AG10803 (cell line): ENCODE measurements at places on chromosomes 5 and 9.
A peak's percentile ranks its signal among the peaks of the same experiment; 100 is the strongest.

- DNase-seq = peak; percentile 27
Observed at GRCh38 chr9:18544456-18544855, 70.5 kb downstream of the ADAMTSL1 start.

GRCh38 chr9:75699017-75699416 is 191.5 kb upstream of the PCSK5 start:
- DNase-seq = no peak

DNA sequence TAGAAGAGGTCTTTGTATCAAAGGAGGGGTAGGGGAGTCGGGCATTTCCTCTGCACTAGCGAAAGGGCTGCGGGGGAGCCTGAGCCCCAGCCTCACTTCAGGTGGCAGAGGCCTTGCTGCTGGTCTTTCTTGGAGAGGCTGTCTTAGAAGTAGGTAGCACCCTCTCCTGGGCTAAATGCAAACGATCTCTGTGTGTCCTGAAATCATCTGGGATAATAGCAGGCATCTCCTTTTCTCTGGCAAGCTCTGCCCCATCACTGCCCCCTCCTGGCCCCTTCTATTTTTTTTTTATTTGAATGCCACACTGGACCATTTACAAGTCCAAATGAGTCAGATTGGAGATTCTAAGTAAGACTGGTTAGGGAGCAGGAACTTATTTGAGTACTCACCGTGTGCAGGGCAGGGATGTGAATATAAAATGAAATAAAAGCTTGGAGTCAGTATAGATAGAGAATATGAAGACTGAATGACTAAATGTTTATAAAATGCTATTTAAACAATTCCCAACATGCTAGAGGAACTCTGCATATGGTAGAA is 137.1 kb downstream of the FGF1 start:
- peak; percentile 95 for DNase-seq

DNA sequence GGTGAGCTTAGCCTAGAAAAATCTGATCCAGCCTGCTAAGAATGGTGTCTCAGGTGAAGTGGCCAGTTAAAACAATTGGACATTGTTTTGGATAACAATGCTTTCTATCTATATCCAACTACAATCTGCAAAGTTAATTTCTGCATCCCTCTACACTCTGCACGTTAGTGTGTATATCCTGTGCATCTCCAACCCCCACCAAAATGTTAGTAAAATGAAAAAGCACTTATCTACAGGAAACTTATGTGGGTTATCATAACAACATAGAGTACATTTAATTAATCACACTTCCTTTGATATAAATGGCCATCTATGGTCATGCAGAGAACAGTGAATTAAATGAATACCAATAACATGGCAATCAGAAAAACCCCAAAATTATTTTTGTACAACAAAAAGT is 158.7 kb downstream of the NFIB start:
- no peak for DNase-seq

- peak; percentile 53 for DNase-seq
Observed at GRCh38 chr9:115099901-115100300, 18.1 kb downstream of the TNC start.
